ENCODE measurements at places on chromosomes 6 and 20.

DNA sequence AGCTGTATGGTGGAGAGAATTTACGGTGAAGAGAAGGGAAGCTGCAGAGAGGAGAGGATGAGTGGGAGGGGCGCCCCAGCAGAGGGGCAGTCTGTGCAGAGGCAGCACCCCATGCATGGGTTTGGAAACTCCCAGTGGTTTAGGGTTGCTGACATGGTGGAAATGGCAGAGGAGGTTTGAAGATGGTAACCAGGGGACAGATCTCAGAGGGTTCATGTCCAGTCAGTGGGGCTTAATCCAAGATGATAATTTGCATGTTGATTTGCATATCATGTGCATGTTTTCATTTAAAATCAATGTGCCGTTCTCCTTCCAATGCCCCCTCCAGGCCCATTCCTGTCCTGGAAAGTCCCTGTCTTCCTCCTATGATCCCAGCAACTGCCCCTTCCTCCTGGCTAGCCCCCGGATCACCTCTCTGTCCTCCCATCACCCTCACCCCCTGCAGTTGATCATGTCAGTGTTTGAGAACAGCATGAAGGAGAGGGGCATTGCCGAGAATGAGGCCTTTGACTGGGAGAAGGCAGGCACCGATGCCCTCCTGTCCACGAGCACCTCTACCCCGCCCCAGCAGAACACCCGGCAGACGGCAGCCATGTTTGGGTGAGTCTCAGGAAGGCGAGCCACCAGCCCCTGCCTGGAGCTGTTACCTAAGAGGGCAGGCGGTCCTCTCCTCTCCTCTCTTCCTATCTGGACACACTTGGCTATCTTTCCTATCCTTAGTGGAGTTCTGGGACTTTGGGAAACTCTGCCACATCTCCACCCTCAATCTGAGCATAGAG is 14.3 kb downstream of the TTBK1 start:
- DNase-seq = no peak

- DNase-seq = no peak
These were observed 151.2 kb upstream of the TAB2 start for GRCh38 chr6:149166336-149166735.

GRCh38 chr20:6277661-6278240 is 154.9 kb upstream of the FERMT1 start:
- no peak for DNase-seq

DNA sequence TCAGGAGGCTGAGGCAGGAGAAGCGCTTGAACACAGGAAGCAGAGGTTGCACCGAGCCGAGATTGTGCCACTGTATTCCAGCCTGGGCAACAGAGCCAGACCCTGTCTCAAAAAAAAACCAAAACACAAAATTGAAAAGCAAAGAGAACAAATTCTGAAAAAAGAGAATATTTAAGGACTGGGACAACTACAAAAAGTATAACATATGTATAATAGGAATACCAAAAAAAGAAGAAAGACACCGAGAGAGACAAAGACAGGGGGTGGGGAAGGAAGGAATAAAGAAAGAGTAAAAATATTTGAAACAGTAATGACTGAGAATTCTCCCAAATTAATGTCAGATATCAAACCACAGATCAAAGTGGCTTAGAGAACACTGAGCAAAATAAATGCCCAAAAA is 5.5 kb upstream of the ZNF391 start:
- no peak for DNase-seq

- DNase-seq = no peak
These were observed 199.1 kb downstream of the ERMARD start for GRCh38 chr6:169950558-169950957.

- DNase-seq = no peak
These were observed 86.9 kb downstream of the PXDC1 start for GRCh38 chr6:3664625-3665041.

- no peak for DNase-seq
These were observed 9.0 kb downstream of the EXOC2 start for GRCh38 chr6:683742-684440.

DNA sequence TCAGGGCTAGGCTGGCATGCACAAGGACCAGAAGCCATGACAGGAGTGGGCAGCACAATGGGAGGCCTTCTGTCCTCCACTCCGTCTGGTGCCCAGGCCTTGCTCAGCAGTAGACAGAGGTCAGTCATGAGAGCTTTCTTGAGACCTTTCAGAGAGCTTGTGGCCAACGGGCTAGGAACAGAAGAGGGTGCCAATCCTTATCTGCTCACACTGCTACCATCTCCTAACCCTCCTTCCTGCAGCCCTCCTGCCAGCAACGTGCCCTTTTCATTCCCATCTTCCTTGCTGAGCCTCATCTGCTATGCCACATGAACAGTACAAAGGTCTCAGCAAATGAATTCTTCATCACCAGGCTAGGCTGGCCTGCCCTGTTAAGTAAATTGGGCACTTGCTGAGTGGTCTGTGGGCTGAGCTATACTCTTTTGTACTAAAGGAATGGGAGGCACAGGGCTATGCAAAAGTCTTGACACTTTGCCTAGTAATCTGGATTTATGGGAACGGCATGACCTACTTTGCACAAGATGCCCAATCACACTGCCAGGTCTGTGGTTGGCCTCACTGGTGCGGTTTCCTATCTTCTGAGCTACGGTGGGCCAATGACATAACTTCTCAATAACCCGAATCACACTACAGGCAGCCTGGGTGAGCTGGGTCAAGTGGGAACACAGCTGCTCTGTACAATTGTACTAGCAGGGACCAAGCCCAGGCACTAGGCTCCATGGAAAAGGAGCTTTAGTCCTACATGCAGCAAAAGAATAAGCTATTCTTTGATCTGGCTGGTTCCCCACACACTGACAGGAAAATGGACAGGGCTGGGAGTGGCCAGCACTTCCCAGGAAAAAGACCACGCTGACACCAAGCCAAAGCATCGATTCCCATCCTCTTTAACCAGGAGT is 47.8 kb downstream of the ELOVL5 start:
- DNase-seq = no peak

DNA sequence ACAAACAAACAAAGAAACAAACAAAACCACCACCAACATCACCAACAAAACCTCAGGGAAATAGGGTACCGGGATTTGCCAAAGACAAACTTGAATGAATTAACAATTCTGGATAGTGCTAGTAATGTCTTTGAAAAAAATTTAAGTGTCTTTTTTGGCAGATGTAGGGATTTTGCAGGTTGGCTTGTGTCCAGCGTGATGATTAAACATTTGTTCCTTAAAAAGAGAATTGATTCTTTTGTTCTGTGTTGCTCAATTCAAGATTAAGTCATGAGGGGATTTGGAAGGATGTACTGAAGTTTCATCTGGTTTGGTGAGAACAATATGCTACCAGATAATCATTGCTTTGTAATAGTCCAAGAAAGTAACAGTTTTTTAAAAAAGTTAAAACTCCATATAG is 125.1 kb upstream of the HS3ST5 start:
- DNase-seq = no peak

DNA sequence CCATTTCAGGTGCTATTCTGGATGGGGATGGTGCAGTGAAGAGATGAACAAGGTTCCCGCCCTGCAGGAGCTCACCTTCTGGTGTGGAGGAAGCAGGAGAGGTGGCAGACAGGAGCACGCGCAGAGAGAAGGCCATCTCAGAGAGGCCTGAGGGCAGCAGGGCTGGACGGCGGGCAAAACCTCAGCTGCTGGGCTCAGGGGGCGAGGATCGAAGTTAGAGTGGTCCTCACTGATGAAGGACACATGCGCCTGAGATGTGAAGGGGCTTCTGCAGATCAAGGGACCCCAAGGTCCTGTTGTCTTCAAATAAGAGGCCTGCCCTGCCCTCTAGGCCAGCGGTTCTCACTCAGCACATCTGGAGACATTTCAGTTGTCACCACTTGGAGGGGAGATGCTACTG is 198.4 kb upstream of the PMEPA1 start:
- no peak for DNase-seq

DNA sequence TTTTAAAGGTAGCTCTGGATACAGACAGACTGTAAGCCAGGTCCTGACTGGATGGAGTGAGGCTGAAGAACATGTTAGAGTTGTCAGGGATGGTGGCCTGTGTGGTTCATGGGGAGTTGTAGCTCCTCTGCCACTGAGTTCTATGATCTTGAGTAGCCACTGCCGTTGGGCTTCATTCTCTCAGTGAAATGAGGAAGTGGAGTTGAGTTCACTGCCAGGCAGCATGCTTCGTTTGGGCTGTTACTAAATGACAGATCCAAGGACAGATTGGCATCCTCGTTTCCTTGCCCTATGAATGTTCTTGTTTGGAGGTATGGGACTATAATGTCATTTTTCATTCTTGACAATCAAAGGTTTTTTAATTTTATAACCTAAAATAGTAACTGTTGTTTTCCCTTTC is 37.2 kb downstream of the SCAND1 start:
- DNase-seq = no peak

DNA sequence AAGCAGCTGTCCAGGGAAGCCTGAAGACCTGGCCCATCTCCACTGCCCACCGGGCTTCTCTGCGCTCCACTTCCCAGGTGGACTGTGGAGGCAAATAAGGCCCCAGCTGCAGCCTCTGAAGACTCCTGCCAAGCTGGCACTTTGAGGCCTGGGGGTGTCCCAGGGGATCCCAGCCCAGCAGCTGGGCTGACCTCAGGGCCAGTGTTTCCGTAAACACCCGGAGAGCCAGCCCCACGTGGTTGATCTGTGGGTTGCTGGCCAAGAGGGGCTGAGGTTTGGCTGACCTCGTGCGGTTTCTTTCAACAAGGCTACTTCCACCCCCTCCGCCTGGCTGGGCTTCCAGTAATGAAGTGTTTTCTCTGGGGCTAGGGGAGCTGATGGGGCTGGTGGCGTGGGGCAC is 12.4 kb upstream of the CCN5 start:
- DNase-seq = no peak
